ENCODE measurements at places on chromosomes 16 and 17.

DNA sequence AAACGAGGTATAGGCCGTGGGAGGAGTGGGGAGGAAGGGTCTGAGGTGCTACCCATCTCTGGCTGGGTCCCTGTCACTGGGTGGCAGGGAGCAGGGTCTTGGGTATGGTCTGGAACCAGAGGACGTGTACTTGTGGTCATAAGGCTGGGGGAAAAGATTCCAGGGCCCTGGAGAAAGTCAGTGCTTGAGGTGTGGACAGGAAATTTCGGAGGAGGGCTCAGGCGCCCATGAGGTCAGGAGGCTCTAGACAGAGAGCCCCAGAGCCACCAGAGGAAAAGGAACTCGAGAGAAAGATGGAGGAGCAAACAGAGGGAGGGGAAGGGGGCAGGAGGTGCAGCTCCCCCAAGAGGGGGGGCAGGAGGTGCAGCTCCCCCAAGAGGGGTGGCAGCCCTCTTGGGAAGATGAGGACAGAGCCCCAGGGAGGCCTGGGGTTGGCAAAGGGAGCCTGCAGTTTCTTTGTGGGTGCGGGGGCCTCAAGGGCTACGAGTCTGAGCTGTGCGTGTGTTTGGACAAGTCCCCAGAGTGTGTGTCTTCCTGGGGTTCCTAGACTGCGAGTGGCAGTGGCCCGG lies 683 bp upstream of the SLC7A6 start:
- DNase-seq: no peak

DNA sequence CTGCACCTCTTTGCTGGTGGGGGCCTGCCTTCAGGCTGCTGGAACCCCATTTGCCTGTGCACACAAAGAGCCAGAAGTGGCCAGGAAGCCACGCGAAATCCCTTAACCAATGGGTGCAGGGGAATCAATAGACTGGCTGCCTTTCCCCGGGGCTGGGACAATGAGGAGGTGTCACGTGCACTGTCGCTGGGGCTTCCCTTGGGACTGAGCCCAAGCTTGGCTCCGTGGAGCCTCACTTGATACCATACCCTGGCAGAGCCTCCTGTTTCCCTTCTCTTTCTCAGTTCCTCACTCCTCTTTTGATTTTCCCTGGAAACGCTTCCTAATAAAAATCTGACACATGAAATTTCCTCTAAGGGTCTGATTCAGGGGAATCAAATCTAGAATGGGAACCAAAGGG lies 38.8 kb upstream of the C16orf82 start:
- DNase-seq: no peak

GRCh38 chr17:61947367-61948078 lies 19.7 kb upstream of the INTS2 start:
- DNase-seq: no peak

DNA sequence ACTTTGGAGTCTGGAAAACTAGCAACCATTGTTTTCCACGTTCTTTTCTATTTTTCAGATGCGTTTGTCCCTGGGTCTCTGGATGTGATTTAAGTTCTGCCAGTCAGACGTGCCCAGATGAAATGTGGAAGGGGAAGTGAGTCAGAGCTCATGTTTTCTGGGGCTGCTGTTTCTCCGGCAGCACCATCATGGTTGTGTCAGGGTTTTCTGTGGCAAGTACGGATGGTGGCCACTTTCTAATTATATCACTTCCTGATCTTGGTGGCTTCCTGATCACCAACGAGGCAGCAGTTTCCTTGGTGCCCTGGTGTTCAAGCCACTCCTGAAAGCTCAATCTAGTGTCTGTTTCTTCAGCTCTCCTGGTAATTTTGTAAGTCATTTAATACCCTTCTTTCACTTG lies 31.4 kb upstream of the PMFBP1 start:
- peak; percentile 39 for DNase-seq

DNA sequence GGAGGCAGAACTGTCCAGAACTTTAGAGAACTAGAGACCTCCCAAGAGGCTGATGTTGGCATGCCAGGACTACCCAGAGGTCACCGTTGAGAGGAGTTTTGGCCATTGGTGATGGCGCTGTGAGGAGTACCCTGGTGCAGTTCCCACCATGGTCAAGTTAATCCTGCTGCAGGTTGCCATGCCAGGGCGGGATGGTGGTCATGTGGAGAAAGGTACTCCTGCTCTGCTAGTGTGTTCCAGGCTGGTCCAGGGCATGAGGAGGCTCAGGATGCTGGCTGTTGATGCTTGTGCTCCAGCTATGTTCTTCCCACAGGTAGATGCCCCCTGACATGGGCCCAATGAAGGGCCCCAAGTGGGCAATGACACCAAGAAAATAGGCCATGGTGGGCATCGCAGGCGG lies 4.1 kb upstream of the PHF12 start:
- no peak for DNase-seq

DNA sequence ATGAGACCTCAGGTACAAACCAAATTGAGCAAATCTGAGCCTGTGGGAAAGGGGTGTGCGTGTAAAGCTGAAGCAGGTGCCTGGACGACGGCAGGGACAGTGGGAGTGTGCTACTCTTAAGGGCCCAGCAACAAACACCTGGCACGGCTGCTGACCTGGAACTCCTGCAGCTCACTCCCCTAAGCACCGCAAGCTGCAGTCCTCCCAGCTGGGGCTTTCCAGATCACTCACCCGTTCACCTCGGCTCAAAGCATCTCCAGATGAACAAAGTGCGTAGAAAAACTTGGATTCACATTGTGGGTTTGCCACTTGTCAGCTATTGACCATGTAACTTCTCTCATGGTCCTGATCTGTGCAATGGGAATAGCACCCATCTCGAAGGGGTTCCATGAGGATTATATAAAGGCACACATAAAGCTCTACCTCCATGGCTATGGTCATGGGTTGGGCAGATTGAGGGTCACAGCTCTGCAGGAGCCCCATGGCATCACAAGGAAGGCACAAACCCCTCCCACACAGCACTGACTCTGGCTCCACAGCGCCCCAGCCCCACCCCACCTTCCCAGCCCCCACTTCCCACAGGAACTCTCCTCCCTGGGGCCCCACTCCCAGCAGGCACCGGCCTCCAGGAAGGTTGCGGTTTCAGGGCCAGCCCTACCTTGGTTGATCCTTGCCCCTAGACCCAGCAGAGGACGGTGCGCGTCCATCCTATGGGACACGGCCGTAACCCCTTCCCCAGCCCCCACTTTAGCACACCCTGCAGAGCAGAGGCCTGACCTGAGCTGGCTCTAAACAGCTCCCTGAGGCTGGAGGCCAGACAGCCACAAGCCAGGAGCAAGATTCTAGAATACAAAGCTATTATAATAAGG lies 21.9 kb downstream of the ST3GAL2 start:
- no peak for DNase-seq

- no peak for DNase-seq
Observed at GRCh38 chr16:86455116-86455515, 55.2 kb upstream of the FOXF1 start.

- DNase-seq: no peak
Observed at GRCh38 chr17:13429201-13429600, 172.5 kb downstream of the HS3ST3A1 start.

DNA sequence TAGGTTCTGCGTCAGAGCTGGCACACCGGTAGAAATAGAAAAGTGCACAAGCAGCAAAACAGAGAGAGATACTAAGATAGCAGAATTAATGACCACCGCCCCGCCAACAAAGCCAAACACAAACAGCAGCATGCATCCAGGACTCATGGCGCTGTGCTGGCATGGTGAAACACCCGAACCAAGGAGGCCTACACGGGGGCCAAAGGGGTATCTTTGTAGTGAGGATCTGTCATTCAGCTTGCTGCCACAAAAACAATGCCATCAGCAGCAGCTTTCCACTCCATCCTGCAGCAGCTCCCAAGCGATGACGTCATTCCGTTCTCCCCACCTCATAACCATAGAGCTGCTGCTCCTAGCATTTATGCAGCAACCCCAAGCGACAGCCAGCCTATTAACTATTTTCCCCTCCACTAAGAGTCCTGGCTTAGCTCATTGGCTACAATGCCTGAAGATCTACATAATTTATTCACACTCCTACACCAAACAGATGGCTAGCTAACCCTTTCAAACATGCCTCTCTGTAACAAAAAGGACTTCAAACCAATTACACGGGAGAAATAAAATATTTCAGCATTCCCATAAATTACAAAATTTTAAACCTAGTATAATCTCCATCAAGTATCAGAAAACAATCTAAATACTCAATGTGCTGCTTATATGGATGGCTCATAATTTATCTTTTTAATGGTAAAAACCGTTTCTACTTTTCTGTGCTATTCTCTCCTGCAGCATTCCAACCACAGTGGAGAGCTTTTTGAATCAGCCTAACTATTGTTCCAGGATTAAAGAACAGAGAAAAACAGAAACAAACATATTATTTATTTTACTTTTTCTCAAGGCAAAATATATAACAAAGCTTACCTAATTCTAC lies 73.9 kb downstream of the SPAG9 start:
- DNase-seq: no peak

GRCh38 chr16:20410121-20410723 lies 888 bp downstream of the ACSM5 start:
- DNase-seq: no peak

GRCh38 chr16:46745617-46746016 lies 2.5 kb downstream of the MYLK3 start:
- DNase-seq: no peak

DNA sequence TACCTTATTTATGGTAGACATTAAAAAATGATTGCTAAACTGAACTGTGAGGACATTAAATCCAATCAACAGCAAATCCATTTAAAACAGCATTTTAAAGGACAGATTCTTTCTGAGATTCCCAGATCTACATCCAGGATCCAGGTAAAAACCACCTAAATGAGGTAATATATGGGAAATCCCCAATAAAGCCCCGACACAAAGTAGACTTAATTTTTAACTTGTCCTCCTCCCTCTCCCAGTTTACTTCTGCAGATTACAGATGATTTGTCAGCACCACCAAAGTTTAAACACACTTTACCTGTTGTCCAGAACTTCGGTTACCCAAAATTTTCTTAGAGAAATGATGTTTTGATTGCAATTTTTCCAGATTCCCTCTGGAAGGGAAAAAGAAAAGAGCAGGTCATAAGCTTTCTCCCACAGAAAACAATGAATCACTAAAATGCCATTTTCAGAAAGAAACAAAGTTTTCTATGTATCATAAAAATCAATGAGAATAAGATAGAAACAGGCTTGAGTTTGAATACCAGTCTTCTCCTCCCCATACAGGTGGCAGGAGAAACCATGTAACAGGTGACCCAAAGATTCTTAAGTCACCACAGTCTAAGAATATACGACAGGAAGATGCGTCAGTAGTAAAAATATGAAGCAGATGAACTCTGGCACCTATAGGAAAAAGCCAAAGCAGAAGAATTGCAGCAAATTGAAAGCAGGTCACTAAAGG lies 22.8 kb downstream of the GJC1 start:
- DNase-seq: no peak
